ENCODE measurements at places on chromosomes 4 and X.

DNA sequence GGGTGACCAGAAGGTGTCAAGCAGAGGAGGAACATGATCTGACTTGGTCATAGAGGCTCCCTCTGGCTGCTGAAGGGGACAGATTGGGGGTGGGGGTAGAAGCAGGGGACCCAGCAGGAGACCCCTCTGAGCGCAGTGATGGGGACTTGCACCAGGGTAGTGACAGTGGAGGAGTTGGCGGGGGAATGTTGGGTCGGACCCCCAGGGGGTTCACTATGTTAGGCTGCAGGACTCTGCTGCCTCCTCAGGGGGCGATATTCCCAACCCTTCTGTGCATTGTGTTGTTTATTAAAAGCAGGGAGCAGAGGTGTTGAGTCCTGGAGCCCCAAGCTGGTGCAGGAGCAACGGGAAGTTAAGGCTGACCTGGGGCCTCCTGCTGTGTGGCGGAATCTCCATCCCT lies 8.8 kb downstream of the WDR13 start:
- DNase-seq: no peak

DNA sequence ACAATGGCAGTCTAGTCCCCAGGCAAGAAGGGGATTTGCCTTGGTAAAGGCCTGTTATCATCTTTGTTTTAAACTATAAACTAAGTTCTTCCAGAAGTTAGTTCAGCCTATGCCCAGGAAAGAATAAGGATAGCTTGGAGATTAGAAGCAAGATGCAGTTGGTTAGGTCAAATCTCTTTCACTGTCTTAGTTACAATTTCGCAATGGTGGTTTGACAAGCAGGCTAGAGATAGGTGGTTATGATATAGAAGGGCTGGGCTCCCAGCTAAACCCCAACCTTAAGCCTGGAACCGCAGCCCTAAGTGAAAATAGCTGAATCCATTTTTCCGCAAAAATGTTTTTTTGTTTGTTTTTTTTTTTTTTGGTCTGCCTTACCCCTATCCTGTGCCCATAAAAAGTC lies 41.8 kb upstream of the NEIL3 start:
- DNase-seq: no peak

- DNase-seq: no peak
Observed at GRCh38 chrX:151752847-151753246, 18.3 kb downstream of the CNGA2 start.

DNA sequence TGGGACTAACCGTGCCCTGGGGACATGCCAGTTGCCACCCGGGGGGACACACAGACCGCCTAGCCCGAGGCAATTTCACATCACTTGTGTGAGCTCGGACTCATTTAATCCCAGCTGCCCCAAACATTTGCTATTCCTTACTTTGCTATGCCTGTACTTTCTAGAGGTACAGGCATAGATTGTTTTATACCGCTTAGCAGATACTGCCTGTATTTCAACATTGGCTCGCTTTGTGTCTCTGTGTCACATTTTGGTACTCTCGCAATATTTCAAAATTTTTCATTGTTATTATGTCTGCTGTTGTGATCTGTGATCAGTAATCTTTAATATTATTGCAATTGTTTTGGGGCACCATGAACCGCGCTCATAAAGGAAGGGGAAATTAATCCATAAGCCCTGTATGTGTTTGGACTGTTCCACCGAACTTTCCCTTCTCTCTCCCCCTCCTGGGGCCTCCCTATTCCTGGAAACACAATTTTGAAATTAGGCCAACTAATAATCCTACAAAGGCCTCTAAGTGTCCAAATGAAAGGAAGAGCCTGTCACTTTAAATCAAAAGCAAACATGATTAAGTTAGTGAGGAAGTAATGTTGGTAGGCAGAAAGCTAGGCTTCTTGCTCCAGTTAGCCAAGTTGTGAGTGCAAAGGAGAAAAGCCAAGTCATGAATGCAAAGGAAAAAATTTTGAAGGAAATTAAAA lies 568 bp upstream of the CASP6 start:
- DNase-seq: no peak

DNA sequence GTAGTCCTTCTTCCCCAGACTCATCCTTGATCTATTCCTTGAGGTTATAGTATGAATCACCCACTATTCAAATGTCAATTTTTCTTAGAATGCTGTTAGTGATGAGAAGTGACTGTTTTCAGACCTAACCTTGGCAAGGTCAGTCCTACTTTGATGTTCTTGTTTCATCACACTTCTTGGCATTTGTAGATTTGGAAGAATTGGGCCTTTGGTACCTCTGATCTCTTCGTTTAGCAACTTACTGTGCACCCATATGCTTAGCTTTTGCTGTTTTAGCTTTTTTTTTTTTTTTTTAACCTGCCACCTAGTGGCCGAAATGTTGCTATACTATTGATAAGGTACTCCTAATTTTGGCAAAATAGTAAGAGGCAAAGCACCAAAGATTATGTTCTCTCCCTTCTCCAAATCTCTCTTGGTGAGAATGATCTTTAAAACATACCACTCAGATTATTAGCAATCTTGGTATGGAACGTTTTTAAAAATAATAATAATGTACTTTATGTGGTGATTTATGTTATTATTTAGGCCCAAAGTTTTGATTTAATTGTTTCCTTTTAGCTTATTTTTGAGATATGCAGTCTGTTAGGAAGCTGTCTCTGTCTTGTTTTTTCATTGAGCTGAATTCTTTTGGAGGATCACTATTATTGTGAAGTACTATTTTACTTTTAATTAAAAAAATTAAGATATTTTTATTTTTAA lies 16.6 kb downstream of the DCK start:
- DNase-seq: no peak

Measured in esophagus squamous epithelium (tissue), 5 donors.